HuH-7.5 (cell line): ENCODE measurements at places on chromosomes 11 and 22.

DNA sequence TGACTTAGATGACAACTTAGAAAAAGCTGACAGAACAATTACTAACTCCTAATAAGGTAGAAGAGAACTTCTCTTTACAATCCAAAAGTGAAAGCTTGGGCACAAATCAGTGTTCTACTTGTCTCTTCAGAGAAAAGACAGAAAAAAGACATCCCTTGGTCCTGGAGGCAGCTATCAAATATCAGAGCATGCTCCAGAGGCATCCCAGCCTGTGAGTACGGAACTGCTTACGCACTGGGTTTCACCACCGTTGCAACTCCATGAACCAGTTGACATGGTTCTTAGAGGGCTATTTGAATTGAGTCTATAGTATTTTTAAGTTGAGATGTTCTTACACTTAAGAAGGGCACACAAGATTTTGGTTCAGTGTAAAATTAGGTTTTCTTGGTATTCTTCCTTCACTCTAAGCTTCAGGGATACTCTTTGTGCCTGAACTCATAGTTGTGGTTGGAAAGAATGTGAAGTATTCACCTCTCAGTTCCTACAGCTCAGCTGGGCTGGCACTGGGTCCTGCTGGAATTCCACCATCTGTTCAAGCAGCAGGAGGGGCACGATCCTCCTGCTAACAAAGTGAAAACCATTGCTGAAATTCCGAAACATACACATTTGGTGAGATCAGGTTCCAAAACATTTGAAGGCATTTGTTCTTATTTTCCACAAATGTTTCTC is 6.3 kb downstream of the AKIP1 start:
- DNase-seq, result no peak

- no peak for DNase-seq
Measured at GRCh38 chr11:121341609-121342008, 49.0 kb downstream of the SC5D start.

DNA sequence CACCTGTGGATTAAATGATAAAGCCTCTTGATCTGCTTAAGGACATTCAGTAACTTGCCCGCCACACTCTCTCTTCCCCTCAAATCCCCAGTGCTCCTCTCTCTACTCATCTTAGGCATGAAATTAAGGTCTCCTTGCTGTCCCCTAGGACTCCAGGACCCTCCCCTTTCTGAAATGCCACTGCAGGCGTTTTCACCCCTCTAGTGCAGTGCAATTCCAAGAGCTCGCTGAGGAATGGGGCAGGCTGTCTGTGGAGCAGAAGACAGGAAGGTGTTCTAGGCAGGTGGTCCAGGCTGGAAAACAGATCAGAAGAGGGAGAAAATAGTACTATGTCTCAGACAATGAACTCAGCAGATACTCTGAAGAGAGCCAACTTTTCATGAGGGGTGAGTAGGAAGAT is 55.8 kb upstream of the ARHGAP42 start:
- no peak for DNase-seq

DNA sequence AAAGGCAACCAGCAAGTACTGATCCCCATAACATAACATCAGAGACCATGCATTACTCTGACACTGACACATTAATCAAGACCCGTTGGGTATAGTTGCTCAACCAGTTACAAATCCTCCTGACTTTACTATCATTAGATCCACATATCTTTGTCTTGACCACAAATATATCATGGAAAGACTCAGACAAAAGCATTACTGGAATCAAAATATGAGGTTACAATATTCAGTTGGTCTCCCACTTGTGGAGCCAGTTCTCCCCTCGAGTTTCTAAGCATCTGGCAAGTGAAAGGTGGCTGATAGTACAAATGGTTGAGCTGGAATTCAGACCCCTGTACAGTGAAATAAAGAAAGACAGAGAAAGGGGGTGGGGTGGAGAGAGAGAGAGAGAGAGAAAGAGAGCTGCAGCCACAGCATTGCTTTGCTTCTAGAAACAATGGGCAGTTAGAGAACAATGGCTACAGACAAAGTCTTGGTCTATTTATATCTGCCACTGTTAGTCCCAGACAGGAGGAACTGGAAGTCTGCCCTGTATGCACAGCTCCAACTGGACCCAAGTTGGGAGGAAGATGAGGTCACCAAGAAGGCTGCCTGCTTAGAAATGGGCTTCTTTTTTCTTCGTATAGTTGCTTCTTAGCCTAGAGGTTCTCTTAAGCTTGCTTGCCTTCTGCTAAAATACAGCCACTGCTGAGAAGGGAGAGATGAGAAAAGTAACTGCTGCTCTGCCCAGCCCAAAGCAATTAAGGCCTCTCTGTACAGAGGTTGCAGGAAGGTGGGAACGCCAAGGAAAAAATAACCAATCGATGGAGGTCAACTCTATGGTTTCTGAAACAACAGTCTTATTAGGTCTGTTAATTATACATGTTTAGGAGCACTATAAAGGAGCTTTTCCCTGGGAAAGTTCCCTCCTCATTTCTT is 85.5 kb downstream of the ETS1 start:
- DNase-seq, result no peak

GRCh38 chr11:112834277-112834755 is 126.9 kb upstream of the NCAM1 start:
- no peak for DNase-seq

- DNase-seq, result no peak
Measured at GRCh38 chr11:105192115-105192514, 52.5 kb upstream of the CARD18 start.

- DNase-seq, result no peak
Measured at GRCh38 chr11:46134540-46134939, 13.3 kb upstream of the PHF21A start.

GRCh38 chr22:37179622-37180420 is 8.2 kb downstream of the C1QTNF6 start:
- DNase-seq, result no peak

- no peak for DNase-seq
Measured at GRCh38 chr11:83303316-83303715, 17.1 kb upstream of the CCDC90B start.

DNA sequence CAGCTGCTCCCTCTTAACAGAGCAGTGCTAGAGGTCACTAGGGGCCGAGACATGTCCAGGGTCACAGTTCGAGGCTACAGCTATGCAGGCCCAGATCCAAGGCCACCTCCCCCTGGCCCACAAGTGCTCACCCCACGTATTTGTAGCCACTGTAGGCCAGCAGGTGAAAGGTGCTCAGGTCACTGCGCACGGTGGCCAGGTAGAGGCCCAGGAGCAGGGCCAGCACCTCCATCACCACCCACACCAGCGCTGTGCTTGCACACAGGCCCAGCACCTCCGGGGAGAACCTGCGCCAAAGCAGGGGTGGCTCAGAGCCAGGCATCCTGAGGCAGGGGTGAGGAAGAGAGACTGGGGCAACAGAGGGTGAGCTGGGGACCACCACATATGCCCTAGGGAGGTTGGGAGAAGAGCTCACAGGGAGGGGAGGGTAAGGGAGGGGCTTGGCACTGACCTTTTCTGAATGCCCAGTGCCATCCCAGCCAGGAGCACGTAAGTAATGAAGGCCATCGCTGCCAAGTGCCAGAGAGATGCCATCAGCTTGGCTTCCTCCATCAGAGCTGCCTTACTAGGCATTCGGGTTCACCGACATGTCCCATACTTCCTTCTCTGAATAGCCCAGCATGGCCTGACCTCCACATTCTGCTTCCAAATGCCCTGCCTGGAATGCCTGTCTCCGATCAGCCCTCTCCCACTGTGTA is 3.5 kb downstream of the YIF1A start:
- DNase-seq, result no peak

GRCh38 chr11:118635642-118636041 is 28.2 kb downstream of the PHLDB1 start:
- no peak for DNase-seq

DNA sequence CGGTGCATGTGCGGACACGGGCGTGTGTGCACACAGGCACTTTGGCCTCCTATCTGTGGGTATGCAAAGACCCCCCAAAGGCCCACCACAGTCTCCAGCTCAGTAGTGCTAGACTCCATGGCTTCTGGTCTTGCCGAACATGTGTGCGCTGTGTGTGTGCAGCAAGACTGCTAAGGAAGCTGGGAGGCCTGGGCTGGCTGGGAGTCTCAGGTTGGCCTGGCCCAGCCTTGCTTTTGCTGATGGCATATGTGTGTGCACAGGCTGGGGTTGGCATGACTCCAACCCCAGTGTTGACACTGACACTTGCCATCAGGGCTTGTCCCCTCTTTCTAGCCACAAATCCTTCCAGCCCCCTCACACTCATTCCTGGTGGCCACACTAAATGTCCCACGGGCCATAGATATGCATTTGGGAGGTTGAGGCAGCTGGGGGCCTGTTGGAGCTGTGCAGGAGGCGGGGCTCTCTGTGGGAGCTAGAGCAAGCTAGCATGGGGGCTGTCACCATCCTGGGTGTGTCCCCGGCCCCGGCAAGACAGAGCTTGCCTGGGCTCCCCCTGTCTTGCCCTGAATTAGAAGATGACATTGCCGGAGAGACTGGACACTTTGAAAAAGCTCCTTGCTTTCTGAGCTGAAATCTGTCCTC is 60.9 kb upstream of the NECTIN1 start:
- DNase-seq, result no peak

- DNase-seq, result no peak
Measured at GRCh38 chr11:29227811-29228210, 789.0 kb downstream of the KCNA4 start.

- no peak for DNase-seq
Measured at GRCh38 chr11:62505059-62505439, 41.6 kb downstream of the AHNAK start.

DNA sequence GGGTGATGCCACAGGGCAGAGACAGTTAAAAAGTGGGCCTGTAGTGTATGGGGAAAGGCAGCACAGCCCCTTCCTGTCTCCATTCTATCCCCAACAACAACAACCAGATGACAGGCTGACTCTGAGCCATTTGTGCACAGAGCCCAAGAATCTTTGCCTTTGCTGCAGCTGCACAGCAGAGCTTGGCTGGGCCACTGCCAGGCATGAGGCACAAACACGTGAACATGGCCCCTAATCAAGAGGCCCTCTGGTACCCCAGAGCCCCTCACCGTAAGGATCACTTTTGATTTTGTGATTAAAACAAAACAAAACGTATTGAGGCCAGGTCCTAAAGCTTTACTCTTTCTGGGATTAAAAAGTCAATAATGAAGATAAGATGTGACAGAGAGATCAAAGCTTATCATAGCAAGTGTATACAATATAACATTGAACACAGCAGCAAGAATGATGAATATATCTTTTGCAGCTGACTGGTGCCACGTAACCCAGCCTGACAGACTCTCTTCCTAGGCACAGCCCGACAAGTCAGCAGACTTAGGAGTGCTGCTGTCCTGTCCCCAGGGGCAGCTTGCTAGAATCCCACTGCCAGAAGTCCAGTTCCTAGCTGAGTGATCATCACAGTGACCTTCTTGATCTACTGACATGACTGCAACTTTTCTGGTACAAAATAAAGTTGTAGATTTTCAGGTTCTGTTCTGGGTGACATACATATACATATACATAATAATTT is 117.8 kb downstream of the SERGEF start:
- no peak for DNase-seq

DNA sequence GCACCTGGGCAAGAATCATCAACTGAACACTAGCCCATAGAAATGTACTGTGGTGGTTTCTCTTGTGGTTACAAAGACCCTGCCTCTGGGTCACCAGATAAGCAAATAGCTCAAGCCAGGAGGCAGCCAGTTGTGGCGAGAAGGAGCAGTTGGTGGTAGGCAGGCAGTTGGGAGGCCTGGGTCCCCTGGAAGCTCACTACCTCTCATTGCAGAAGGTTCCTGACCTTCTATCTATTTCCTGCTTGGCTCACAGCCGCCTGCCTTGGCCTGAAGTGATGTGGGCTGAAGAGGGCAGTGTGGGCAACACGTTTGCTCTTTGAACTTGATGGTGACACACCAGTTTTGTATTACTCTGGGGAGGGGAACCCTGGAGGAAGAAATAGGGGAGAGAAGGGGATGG is 34.7 kb downstream of the NECTIN1 start:
- DNase-seq, result peak; percentile 45

DNA sequence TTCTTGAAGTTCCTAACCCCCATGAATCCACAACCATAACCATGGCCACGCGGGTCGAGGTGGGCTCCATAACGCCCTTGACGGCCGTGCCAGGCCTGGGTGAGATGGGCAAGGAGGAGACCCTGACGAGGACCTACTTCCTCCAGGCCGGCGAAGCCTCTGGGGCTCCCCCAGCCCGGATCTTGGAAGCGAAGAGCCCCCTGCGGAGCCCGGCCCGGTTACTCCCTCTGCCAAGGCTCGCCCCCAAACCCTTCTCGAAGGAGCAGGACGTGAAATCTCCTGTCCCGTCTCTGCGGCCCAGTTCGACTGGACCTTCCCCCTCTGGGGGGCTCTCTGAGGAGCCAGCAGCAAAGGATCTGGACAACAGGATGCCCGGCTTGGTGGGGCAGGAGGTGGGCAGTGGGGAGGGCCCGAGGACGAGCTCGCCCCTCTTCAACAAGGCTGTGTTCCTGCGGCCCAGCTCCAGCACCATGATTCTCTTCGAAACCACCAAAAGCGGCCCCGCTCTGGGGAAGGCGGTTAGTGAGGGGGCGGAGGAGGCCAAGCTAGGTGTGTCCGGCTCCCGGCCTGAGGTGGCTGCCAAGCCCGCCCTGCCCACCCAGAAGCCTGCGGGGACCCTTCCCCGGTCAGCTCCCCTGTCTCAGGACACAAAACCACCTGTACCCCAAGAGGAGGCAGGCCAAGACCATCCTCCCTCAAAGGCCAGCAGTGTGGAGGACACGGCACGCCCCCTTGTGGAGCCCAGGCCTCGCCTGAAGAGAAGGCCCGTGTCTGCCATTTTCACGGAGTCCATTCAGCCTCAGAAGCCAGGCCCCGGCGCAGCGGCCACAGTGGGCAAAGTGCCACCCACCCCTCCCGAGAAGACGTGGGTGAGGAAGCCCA is 75.7 kb downstream of the KIAA1671 start:
- no peak for DNase-seq

GRCh38 chr11:72710278-72710677 is 36.1 kb upstream of the PDE2A start:
- DNase-seq, result no peak

DNA sequence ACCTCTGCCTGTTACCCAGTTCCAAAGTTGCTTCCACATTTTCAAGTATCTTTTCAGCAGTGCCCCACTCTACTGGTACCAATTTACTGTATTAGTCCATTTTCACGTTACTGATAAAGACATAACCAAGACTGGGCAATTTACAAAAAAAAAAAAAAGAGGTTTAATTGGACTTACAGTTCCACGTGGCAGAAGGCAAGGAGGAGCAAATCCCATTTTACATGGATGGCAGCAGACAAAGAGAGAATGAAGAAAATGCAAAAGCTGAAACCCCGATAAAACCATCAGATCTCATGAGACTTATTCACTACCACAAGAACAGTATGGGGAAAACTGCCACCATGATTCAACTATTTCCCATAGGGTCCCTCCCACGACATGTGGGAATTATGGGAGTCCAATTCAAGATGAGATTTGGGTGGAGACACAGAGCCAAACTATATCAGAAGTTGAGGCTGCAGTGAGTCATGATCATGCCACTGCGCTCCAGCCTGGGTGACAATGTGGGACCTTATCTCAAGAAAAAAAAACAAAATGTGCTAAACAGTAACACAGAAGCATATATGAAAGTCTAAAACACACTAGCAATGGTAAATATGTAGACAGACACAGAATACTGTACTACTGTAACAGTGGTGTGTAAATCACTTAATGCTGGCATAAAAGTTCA is 190.3 kb upstream of the ZC3H12C start:
- no peak for DNase-seq

- no peak for DNase-seq
Measured at GRCh38 chr11:109819410-109819809, 273.8 kb upstream of the ZC3H12C start.

- no peak for DNase-seq
Measured at GRCh38 chr11:126495281-126496220, 140.1 kb downstream of the ST3GAL4 start.
